ENCODE measurements at places on chromosomes 7 and 10. TPM values are rescaled to one million over a fixed set of nuclear protein-coding genes. Genes with fewer than 3 reads are reported as not detected.

- no peak for DNase-seq
Measured at GRCh38 chr7:1499367-1500029, 4.7 kb downstream of the INTS1 start.

DNA sequence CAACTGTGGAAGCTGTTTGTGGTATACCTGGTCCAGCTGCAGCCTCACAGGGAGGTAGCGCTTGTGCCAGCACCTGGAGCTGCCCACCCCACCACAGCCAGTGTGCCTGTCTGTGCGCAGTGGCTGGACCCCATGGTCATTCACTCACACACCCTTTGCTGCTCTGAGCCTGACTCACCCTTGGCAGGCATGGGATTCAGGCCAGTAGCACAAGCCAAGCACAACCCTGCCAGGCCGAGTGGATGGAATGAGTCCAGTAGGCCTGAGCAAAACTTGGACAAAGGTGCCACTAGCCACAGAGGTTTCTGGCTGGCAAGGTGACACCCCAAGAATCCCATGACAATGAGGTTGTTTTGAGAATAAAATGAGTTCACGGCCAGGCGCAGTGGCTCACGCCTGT is 19.0 kb downstream of the RBM48 start:
- DNase-seq = no peak

GRCh38 chr7:105665684-105666083 is 84.4 kb upstream of the EFCAB10 start:
- DNase-seq = no peak

DNA sequence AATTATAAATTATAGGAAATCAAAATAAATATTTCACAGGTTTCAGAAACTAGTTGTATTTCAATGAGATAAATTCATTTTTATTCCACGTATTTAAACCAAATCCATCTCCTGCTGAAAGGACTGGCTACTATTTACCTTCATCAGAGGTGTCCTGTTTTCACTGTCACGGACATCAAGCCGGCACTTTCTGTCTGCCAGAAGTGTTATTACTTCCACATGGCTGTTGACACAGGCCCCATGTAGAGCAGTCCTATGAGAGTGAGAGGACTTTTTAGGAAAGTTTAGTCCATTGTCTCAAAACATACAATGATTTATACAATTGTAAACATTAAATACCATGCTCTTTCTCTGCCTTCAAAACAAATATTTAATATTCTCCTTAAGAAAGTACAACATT is 100.4 kb upstream of the ACBD5 start:
- DNase-seq = no peak

GRCh38 chr7:66771795-66772194 is 31.3 kb downstream of the RABGEF1 start:
- no peak for DNase-seq

GRCh38 chr10:2986391-2986801 is 81.0 kb upstream of the PFKP start:
- no peak for DNase-seq

- DNase-seq = no peak
Measured at GRCh38 chr10:10722422-10722821, 295.2 kb upstream of the CELF2 start.

The FAM237B gene
- not detected for total RNA-seq

The SPDYE1 gene
- not detected for total RNA-seq

The ADRB1 gene
- 0.08 TPM for total RNA-seq

The DRGX gene
- total RNA-seq = not detected
